ENCODE measurements at places on chromosomes 6 and 20.
A peak's percentile ranks its signal among the peaks of the same experiment; 100 is the strongest.

DNA sequence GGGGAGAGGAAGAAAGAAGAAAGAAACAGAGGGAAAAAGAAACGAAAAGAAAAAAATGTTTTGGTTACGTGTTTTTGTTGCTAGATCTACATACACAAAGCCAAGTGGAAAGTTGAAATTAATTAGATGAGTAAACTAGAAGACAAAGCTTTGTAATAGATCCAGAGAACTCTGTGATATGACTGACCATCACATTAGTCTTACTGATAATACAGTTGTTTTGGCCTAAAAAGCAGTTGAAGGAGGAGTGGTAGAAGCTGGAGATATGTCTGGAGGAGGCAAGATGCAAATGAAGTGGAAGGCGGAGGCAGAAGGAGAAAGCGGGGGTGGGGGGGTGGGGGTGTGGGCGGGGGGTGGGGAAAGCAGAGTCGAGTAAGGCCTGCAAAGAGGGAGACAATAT is 500.1 kb upstream of the ID4 start:
- no peak for DNase-seq

GRCh38 chr20:59648466-59649070 is 44.2 kb downstream of the PHACTR3 start:
- no peak for DNase-seq

- no peak for DNase-seq
These were observed 88.0 kb upstream of the MANEA start for GRCh38 chr6:95489185-95489863.

GRCh38 chr20:37907677-37908401 is 4.9 kb downstream of the VSTM2L start:
- no peak for DNase-seq

- DNase-seq, result no peak
These were observed 504.0 kb downstream of the RFPL4B start for GRCh38 chr6:112851146-112851545.

GRCh38 chr6:40762981-40763380 is 175.8 kb upstream of the LRFN2 start:
- no peak for DNase-seq

DNA sequence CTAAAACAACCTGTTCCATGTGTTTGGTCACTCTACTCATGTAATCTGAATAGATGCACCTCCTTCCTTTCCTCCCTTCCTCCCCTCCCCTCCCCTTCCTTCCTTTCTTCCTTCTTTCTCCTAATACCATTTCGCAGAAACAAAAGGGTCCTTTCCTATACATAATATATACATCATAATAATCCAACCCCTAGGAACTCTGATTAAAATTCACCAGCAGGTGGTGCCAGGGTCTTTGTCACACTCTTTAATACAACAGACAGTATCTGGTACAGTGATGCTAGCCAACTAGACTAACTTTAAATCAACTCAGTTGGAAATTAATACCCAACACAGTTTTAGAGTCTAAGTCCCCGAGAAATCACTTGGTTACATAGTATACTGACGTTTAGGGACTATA is 181.2 kb upstream of the SHLD1 start:
- peak; percentile 12 for DNase-seq

GRCh38 chr20:6583134-6583738 is 184.2 kb upstream of the BMP2 start:
- DNase-seq, result no peak

DNA sequence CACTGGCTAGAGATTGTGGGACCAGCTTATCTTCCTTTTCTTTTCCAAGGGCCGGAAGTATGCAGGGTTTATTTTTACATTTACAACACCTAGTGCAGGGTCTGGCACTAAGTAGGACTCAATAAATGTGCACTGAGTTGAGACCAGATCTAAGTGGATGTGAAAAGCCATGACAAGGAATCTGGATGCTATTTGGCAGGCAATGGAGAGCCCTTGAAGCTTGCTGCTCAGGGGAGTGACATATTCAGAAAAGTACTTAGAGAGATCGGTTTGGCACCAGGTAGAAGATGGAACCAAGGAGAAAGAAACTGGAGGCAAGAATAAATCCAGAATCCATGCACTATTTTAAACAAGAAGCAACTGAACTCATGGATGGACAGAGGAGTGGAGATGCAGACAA is 815.8 kb downstream of the MAFB start:
- DNase-seq, result no peak

DNA sequence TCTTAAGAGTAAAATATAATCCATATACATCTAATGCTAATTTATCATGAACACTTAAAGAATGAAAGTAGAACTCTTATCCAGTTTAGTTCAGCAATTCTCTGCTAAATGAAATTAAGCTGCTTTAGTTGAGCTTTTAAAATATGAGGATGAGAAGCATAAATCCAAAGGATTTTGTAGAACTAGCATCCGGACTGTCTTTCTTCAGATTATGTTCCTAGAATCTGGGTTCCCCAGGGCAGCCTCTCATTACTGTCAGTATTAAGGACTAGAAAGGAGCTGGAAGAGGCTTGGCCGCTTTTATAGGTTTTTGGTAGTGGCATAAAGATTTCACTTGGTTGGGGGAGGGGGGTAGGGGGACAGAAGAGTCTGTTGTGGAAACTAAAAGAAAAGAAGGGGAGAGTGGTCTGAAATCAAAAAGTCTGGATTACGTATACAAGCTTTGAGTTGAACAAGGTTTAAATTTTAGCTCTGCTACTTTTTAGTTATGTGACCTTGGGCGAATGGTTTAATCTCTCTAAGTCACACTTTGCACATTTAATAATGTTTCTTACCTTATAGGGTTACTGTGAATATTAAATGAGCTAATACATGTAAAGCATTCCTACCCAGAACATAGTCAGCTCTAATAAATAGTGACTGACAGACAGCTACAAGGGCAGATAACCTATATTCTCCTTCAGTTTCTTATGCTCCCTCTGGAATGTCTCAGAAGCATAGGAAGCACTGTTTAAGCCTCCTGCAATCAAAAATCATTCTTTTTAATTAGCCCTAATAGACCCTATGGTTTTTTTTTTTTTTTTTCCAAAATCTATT is 3.7 kb downstream of the SGK1 start:
- no peak for DNase-seq

- no peak for DNase-seq
These were observed 994 bp downstream of the FOXC1 start for GRCh38 chr6:1610497-1611321.

GRCh38 chr6:94163877-94164276 is 744.5 kb upstream of the EPHA7 start:
- no peak for DNase-seq

GRCh38 chr6:140027219-140027618 is 652.8 kb upstream of the CITED2 start:
- no peak for DNase-seq

DNA sequence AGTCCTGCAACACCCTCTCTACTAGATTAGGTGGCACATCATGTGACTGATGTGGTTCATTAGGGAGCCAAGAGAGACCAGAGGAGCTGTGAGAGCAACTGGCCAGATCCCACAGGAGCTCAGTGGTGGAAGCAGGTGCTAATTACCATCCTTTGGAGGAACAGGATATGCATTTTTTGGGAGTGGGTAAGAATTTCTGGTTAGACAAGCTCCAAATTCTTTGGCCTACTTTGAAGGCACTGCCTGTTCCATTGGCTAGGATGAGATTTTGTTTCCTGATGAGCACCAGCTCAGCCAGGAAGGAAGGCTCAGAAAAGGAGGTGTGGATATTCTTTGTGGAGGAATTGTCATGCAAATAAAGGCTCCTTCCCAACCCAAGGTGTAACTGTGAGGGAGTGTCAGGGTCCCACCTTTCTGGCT is 130.3 kb upstream of the BMP2 start:
- no peak for DNase-seq

GRCh38 chr20:2066461-2067122 is 35.0 kb upstream of the STK35 start:
- DNase-seq, result no peak

GRCh38 chr6:168602576-168602975 is 161.6 kb downstream of the SMOC2 start:
- no peak for DNase-seq

DNA sequence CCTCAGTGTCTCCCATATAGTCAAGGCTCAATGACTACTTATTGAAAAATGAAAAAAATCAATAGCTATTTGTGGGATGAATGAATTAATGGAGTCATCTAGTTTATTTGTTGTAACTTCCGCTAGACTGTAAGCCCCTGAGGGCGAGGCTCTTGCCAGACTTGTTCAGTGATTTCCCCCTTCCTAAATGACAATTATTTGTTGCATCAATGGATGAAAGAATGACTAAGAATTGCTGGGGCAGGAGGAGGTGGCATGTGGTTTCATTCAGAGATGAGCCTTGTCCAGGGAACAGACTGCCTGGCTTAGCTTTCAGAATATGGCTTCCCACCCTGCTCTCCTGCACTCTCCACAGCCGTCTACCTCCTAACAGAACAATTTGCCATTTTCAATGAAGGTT is 1.1 kb upstream of the PRELID3B start:
- DNase-seq, result no peak

Data from stimulated activated CD8-positive, alpha-beta memory T cell treated with anti-CD3 and anti-CD28 coated beads, Interleukin-4, amount 100 ng/mL, for 4 hours (primary cell).